ENCODE measurements at places on chromosomes 4 and X.
A peak's percentile ranks its signal among the peaks of the same experiment; 100 is the strongest.

- DNase-seq = peak; percentile 53
These were observed 75.0 kb downstream of the PTTG2 start for GRCh38 chr4:38034986-38035882.

DNA sequence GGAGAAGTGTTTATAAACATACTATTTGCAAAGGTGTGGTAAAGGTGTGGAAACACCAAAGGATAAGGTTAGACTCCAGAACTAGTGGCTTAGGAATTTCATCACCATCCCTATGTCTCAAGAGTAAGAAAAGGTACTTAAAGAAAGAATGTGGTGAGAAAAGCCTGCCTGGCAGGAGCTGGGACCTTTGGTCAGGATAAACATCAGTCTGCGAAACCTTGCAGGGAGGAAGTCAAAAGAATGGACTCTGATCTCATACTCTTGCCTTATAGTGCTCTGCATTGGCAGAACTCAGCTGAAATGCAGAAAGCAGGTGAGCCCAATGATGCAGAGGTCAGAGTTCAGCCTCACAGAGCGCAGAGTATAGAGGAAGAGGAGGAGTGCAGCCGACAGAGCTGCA, 97.2 kb upstream of the NR3C2 start:
- DNase-seq = no peak

- no peak for DNase-seq
These were observed 8.0 kb upstream of the GUCY1A1 start for GRCh38 chr4:155658681-155659064.

DNA sequence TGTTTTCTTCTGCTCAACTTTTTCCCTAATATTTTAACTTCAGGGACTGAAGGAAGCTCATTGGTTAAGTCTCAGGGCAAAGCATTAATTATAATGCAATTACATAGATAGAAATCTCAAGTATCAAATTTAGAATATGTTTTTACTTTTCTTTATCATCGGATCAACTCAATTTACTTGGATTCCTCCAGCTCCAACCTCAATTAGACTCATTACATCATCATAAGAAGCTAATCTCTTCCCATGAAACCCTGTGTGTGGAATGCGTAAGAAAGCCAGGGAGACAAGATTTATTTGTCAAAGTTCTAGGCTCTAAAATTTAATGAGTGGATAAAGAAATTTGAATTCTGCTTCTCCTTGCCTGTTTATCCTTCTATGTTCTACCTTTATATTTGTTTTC, 918.4 kb downstream of the ADGRL3 start:
- DNase-seq = no peak

GRCh38 chr4:162056990-162057389, 106.8 kb downstream of the FSTL5 start:
- no peak for DNase-seq

- no peak for DNase-seq
These were observed 193.0 kb downstream of the MGST2 start for GRCh38 chr4:139858436-139859205.

GRCh38 chr4:176066757-176067156, 1.1 kb downstream of the WDR17 start:
- DNase-seq = no peak

GRCh38 chrX:71919431-71919830, 8.8 kb downstream of the NHSL2 start:
- no peak for DNase-seq
